Cortex of kidney (tissue), 1 donor: ENCODE measurements at places on chromosomes 7 and 10.

DNA sequence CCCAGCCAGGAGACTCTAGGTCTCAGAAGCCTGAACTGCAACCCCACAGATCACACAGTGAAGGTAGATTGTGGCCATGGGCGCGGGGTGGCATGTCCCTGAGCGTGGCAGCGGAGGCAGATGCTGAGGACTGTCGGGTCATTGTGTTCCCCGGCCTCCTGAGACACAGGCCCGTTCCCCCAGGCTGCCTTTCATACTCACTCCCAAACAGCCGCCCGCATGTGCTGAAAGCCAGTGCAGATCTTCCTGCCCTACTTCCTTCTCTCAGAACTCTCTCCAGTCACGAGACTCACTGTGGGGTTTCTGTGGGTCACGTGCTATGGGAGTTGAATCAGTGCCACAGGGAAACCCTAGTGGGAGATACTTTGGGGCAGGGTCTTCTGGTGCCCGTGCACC lies 48.0 kb downstream of the ZNF467 start:
- no peak for DNase-seq

- DNase-seq, result no peak
Measured at GRCh38 chr10:33071857-33072256, 113.8 kb upstream of the ITGB1 start.

DNA sequence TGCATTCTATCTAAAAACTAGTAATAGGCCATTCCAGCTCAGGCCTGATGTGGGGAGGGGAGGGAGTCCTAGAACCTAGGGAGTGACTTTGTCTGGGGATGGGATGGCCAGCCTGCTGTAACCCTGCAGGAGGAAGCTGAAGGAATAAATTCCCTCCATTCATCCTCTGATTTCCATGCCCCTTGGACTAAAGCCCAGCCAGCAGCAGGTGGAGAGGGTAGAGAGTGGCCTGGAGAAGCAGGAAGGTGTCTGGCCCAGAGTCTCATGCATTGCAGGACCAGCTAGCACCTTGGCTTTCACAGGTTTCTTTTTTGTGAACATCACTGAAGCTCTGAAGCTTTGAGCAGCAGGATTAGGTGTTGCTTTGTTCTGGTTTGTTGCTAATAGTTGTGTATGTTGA lies 32.8 kb upstream of the CDH23 start:
- no peak for DNase-seq

DNA sequence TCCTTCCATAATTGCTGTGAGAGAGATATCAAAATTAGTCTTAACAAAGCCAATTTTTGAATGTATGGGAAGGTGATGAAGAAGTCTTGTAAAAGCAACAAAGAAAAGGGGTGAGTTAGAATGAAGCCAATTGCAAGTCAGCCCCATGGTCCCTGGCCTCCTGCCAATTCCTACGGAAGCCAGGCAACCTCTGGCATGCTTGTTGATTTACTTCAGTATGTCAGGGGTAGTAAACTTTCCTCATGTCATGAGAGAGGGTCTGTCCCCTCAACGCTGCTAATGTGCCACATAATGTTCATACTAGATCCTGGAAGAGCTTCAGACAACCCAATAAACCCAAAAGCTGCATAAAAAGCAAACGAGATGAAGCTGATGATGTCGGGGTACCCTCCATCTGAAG lies 159.1 kb upstream of the YAE1 start:
- DNase-seq, result no peak

- no peak for DNase-seq
Measured at GRCh38 chr7:25765110-25765655, 386.8 kb upstream of the NFE2L3 start.

- DNase-seq, result no peak
Measured at GRCh38 chr7:157044147-157044687, 33.8 kb upstream of the MNX1 start.

DNA sequence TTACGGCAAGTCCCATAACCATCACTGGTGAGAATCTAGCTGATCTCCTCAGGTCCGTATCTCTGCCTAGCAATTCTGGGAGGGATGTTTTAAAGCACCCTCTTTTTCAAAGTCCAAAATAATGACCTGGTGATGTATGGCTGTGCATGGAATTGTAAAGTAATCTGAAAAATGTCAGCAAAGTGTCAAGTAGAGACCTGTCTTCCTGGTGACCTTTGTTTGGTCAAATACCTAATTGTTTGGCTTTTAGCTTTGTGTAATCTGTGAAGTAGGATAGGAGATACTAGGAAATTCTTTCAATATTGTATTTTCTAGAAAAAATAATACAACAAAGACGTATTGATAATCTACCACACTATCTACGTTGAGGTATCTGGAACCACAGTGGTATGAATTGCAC lies 51.0 kb downstream of the ABCB5 start:
- no peak for DNase-seq

GRCh38 chr7:35487402-35487801 lies 207.5 kb downstream of the HERPUD2 start:
- DNase-seq, result no peak

DNA sequence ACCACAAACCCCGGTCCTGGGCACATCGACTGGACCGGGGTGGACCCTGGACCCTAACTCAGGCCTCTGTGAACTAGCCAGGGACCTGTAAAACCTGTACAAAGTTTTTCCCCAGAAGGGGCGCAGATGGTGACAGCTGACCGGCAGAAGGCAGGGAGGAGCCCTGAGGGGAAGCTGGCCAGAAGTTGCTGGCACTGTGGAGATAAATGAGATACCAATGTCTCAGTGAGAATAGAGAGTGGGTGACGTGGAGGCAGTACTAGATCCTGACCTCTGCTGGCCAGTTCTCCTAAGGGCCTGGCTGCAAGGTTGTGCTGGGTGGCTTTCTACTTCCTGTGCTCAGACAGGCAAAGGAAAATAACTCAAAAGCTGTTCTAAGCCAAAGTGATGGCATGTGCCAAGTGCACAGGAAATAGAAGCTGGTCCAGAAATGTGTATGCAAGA lies 10.6 kb upstream of the TSPAN14 start:
- no peak for DNase-seq
